ENCODE measurements at places on chromosomes 12 and 14.

DNA sequence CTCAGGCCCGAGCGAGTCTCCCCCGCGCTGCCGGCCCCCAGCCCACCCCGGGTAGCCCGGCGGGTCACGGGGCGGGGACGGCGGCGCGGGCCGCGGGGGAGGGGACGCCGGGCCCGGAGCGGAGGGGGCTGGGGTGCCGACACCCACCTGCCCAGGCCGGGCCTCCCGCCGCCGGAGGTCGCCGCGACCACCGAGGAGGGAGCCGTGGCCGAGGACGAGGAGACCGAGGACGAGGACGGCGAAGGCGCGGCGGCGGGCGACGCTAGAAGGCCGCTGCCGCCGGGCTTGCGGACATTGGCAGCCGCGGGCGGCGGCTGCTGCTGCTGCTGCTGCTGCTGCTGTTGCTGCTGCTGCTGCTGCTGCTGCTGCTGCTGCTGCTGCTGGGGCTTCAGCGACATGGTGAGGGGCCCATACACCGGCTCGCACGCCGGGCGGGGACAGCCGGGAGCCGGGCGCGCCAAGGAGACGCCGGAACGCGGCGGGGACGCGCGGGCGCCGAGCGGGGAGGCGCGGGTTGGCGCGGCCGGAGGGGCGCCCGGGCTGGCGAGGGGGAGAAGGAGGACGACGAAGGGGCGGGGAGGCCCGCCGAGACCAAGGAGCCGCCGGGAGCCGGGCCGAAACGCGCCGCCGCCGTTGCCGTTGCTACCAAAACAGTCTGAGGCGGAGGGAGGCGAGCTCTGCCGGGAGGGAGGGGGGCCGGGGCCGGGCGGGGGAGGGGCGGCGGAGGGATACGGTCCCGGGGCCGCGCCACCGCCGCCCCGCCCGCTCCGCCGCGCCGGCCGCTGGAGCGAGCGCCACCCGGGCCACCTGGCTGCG, at the start of gene ATXN2:
Gene ATXN2 (minus strand): TSS at position 679 of the 816 bp plus-strand sequence. CDS start 281 bp downstream, at position 398.
- DNase-seq = peak; percentile 38

- DNase-seq = no peak
Observed at GRCh38 chr12:132674561-132674960, 12.6 kb downstream of the POLE start.

DNA sequence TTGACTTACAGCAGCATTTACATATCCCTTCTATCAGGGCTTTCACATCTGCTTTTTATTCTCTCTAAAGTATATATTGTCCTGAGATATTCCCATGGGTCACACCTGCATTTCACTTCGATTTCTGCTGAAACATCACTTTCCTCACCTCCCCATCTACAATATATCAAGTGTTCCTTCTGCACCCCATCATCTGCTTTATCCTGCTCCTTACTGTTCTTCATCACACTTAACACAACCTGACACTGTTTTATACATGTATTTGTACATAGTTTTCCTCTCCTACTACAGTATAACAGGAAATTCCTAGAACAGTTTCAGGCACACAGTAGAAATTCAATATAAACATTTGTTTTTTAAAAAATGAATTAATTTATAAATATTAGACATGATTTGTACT, 203.1 kb downstream of the EGLN3 start:
- DNase-seq = no peak

DNA sequence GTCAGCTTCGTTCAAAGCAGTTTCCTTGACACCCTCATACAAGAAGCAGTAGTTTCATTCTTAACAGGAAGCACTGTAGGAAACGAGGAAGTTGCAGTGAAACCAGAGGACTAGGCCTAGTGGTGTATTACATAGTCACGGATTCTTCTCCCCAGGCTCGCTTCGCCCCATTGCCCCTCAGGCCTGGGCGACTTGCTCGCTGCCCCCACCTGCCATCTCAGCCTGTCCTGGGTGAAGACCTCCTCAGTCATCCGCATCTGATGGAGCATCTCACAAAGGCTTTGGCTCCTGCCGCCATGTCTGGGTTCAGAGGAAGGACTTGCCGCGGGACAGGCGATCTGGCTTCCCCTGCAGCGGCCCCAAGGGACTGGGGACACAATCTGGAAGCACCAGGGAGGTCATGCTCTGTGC, 93.5 kb downstream of the LMNTD1 start:
- DNase-seq = no peak

- no peak for DNase-seq
Observed at GRCh38 chr12:132067182-132067581, 76.9 kb downstream of the DDX51 start.

DNA sequence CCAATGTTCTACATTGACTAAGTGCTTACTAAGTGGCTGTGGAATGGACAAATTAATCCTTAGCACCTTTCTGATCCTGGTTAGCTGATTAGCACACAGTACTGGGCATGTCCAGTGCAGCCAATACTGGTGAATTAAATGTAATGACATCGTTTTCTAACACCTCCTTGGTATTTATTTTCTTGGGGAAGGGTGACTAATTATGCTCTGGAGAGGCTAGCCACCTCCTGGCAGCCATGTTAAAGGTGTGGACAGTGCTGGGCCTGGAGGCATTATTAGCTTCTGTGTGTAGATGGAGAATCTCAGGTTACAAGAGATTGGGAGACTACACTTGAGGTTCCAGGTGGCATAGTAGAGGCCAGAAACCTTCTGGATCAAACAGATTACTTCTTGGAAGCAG, 230.9 kb upstream of the DDHD1 start:
- DNase-seq = no peak

GRCh38 chr14:102761206-102761605, 16.0 kb upstream of the TRAF3 start:
- DNase-seq = no peak

DNA sequence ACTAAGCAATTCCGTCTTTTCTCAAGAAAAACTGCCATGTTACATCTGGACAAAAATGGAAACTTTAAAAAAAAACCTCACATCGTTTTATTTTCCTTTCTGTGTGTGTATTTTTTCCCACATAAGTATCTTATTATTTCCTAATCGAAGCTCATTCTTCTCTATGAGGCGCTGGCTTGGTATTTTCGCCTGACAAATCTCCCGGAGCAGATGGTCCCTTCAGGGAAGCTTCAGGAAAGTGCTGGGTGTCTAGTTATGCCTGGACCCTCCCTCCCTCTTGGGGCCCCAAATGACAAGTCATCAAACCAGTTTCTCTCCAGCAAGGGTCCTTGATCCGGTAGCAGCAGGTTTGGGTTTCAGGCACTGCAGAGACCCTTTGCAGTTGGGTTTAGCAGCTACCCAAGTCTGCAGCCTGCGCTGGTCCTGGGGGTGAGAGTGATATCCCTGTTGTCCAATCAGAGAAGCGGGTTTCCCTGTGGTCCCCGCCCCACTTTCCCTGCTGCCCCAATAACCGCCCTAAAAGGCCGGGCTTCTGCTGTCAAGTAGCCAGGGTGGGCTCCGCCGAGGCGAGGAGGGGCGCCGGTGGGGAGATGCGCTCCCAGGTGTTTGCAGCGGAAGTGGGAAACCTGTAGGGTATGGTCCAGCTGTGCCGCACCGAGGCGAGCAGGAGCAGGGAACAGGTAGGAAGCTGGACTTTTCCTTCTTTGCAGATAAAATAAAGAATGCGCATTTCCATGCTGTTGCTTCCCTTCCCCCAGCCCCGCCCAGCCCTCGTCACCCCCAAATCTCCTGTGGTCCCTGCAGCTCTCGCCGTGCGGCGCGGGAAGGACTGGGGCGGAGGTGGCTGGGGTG, at the start of gene CNTN1:
Gene CNTN1 (plus strand): TSS at position 527 of the 852 bp plus-strand sequence.
- no peak for DNase-seq

DNA sequence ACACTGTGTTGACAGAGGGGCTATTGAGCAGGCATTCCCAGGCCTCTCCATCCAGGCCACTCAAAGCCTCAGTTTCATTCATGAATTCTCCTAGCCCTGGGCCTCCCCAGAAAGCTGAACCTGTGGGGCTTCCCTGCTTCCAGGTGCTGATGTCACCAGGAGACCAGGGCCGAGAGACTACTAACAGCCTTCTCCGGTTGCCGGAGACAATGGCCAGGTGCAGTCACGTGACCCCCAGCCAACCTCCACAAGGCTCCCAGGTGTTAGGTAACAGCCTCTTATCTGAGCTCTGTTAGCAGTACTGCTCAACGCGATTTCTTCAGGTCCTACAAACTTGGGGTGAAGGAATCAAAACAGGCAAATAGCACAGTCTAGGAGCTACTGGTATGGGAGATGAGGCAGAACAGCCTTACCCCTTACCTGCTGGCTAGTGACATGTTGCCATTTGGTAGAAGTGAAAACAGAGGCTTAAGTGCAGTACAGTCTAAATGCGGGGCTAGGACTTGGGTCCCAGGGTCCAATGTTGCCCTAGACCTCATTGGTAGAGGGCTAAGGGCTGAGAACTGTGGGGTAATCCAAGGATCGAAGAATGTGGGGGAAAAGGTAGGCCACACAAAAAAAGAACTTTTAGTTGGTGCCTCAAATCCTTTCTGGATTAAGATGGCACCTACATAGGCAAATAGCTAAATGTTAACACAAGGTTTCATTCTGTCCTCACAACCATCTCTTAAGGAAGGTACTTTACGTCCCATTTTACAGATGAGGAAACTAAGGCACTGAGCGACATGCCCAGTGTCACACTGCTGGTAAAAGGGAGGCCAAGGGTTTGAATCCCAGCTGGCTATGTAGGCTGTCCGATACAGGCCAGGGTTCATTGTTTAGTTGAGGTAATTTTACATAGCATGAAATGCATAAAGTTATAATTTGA, 3.8 kb downstream of the CCDC88C start:
- no peak for DNase-seq

- DNase-seq = no peak
Observed at GRCh38 chr14:73795974-73796373, 55.7 kb upstream of the PTGR2 start.

GRCh38 chr12:112149596-112149995, 24.2 kb downstream of the TRAFD1 start:
- no peak for DNase-seq

GRCh38 chr12:29709496-29710040, 74.2 kb downstream of the TMTC1 start:
- no peak for DNase-seq

DNA sequence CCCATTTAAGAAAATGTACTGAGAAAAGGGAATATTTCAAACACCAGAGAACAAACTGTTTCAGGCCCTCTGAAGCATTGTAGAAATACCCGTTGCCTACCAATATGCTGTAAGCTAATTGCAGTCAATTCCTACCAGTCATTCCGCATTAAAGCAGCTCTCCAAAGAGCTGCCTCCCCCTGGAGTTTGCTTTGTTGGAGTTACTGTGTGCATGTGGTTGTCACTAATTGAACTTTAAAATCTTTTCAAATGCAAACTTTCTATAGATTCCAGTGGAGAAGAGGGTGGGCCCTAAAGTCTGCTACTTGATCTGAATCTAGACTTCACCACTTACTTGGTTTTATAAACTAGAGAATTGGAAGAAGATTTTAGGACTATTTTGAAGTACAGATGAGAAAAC, 112.7 kb downstream of the PLXNC1 start:
- DNase-seq = no peak

GRCh38 chr14:93003945-93004698, 81.2 kb downstream of the CHGA start:
- no peak for DNase-seq

DNA sequence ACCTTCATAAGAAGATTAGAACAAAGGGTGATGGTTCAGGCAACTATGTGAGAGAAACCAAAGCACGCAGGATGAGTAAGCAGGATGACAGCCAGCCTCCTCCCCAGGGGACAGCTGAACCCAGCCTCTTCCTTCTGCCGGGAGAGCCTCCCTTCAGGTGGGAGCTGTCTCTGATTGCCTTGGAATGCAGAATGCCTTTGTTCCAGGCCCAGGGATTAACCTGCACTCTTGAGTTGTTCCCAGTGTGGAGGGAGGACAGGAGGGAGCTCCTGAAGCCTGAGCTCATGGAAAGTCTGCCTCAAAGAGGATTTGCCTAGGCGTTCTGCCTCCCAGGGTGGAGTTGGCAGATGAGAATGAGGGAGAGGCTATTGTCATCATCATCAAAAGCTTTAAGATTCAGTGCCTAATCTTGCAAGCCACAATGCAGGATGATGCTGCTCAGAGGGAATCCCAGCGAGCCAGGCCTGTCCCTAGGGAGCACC, 3.6 kb upstream of the KRT6A start:
- no peak for DNase-seq

Measured in stimulated activated CD4-positive, alpha-beta T cell treated with anti-CD3 and anti-CD28 coated beads, Interleukin-2, amount 100 ng/mL, for 4 hours (primary cell).